Ovary (tissue), 10 donors: ENCODE measurements at places on chromosomes 2 and 18. TPM values are rescaled to one million over a fixed set of nuclear protein-coding genes. Genes with fewer than 3 reads are reported as not detected.

- no peak for DNase-seq
Measured at GRCh38 chr18:26088487-26088886, 1.9 kb downstream of the SS18 start.

DNA sequence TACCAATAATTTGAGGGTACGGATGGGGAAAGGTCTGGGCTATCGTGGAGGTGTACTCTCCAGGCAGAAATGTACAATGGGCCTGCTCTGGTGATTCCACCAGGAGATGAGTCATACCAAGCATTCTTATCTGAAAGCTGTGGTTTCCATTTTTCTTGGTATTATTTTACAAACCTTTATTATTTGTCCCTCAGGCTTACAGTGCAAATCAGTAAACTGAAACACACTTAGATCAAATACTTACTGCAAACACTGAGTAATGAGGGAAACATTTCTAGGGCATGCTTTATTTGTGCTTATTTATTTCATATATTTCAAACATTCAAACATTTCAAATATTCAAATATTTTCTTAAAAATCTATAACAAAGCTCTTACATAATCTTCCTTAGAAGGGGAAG is 319.8 kb downstream of the RND3 start:
- no peak for DNase-seq

The ETAA1 gene
- 12.8 TPM for total RNA-seq

The SERPINB11 gene
- not detected for total RNA-seq

GRCh38 chr2:113992090-113992489 is 102.2 kb downstream of the ACTR3 start:
- DNase-seq = no peak

GRCh38 chr2:21643180-21643579 is 519.4 kb downstream of the TDRD15 start:
- DNase-seq = no peak
